Stimulated activated CD4-positive, alpha-beta T cell treated with anti-CD3 and anti-CD28 coated beads, TNF-alpha, amount 100 ng/mL, for 24 hours (primary cell): ENCODE measurements at places on chromosomes 11 and 22.

- no peak for DNase-seq
These were observed 66.6 kb upstream of the RDX start for GRCh38 chr11:110362971-110363509.

DNA sequence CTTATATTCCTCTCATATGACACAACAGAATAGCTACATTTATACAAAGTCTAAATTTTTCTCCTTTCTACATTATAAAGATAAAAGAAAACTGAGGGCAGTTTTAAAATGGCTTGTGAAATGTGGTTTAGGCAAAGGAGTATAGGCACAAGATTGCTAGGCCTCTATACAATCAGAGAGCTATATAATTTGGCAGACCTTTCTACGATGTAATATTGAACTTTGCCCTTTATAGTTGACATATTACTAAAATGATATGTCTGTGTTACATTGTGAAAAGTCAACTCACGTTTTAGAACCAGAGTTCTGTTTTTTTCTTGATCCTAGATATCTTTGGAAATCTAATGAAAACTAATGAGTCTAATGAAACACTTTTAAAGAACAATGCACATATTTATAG, 430.2 kb downstream of the DLG2 start:
- no peak for DNase-seq

GRCh38 chr22:20793748-20794649, 20.1 kb downstream of the SERPIND1 start:
- no peak for DNase-seq

DNA sequence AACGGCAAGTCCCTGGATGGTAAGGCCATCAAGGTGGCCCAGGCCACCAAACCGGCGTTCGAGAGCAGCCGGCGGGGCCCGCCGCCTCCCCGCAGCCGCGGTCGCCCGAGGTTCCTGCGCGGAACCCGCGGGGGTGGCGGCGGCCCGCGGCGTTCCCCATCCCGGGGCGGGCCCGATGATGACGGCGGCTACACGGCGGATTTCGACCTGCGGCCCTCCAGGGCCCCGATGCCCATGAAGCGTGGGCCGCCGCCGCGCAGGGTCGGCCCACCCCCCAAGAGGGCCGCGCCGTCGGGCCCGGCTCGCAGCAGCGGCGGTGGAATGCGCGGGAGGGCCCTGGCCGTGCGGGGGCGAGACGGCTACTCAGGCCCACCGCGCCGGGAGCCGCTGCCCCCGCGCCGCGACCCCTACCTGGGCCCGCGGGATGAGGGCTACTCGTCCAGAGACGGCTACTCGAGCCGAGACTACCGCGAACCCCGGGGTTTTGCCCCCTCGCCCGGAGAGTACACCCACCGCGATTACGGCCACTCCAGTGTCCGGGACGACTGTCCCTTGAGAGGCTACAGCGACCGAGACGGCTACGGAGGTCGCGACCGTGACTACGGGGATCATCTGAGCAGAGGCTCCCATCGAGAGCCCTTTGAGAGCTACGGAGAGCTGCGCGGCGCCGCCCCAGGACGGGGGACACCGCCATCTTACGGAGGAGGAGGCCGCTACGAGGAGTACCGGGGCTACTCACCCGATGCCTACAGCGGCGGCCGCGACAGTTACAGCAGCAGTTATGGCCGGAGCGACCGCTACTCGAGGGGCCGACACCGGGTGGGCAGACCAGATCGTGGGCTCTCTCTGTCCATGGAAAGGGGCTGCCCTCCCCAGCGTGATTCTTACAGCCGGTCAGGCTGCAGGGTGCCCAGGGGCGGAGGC, 792 bp downstream of the RBMXL2 start:
- no peak for DNase-seq

- no peak for DNase-seq
These were observed 37.3 kb downstream of the ABCC8 start for GRCh38 chr11:17439316-17439782.

GRCh38 chr22:18101536-18101935, 9.1 kb upstream of the TUBA8 start:
- no peak for DNase-seq

DNA sequence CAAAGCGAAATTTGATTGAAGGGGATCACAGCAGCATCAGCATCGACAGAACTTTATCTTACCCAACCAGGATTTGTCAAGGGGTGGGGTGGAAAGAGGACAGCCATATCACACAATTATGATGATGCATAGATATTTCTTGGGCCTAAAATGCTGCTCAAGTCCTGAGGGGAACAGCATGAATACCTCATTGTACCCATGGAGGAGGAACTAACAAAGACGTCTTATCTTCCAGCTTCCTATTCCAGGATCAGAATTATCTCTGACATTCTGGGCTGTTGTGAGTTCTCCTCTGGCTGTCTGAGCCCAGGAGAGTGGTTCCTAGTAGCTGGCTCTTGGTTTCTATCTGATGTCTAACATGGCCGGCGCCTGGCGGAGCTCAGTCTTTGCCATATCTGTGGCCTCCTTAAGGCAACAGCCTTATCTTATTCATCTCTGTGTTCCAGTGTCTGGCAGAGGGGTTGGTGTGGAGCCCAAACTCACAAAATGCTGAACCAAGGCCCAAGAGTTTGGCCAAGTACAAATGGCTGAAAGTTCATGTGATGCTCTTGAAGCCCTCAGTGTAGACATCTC, 68.2 kb upstream of the TIMP3 start:
- no peak for DNase-seq

DNA sequence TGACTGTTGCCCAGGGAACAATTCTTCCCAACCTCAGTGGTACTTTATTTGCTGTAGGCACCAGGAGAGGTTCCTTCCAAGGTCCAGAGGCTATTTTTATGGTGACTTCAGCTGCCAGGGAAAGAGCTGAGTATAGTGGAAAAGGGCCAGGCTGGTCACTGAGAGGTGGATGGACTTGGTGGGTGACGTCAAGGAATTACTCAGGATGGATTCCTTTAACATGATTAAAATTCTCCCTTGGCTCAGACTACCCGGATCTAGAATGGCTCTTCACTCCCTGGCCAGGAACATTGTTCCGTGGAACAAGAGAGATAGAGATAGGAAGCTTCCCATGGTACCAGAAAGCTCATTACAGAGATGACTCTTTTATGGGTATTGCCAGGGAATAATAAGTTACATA, 8.7 kb upstream of the CALCA start:
- no peak for DNase-seq

GRCh38 chr22:49724893-49725489, 102.7 kb downstream of the BRD1 start:
- peak; percentile 52 for DNase-seq

- DNase-seq: no peak
These were observed 166.9 kb downstream of the NAV2 start for GRCh38 chr11:19879307-19880087.

GRCh38 chr11:90321018-90321417, 98.2 kb upstream of the CHORDC1 start:
- DNase-seq: no peak

DNA sequence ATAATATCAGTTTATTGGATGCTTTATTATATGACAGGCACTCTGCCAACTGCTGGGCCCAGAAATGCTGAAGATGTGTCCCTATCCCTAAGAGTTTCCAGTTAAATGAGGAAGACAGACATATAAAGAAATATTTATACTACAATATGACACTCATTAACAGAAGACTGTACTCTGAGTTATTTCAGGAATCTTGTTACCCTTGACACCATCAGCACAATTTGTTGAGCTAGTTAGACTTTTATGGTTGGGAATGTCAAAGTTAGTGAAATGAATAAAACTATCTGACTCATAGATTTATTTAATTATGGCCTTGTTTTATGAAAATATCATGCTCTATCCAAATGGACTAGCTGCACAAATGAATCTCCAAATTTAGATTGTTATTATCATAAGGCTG, 25.6 kb upstream of the MSANTD4 start:
- DNase-seq: no peak

DNA sequence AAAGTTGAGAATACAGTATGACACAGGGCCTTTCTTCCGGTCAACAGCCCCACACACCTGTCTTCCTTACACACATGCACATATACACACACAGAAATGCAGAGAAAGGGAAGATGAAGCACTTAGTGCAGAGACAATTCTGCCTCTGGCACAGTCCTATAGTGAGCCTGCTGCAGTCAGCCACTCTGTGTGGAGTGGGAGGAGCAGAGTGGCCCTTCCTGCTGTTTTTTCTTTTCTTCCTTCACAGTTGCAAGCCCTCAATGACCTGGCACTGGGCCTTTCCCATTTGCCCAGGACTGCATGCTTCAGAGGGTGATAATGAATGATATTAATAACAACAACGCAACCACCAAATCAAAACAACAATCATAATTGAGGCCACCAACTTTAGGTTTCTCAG, 527.0 kb upstream of the B3GAT1 start:
- no peak for DNase-seq

GRCh38 chr22:25750569-25751173, 8.7 kb downstream of the MYO18B start:
- DNase-seq: no peak

GRCh38 chr11:1908618-1909017, 10.9 kb upstream of the TNNT3 start:
- no peak for DNase-seq

GRCh38 chr11:119691020-119691666, 37.9 kb downstream of the NECTIN1 start:
- DNase-seq: no peak

GRCh38 chr11:64206457-64207255, at the start of gene FERMT3:
FERMT3 (plus strand) TSS chr11:64206721; CDS start chr11:64207365, 644 bp downstream.
- DNase-seq: peak; percentile 88

GRCh38 chr11:804599-804964, 449 bp downstream of the PIDD1 start:
- DNase-seq: no peak

DNA sequence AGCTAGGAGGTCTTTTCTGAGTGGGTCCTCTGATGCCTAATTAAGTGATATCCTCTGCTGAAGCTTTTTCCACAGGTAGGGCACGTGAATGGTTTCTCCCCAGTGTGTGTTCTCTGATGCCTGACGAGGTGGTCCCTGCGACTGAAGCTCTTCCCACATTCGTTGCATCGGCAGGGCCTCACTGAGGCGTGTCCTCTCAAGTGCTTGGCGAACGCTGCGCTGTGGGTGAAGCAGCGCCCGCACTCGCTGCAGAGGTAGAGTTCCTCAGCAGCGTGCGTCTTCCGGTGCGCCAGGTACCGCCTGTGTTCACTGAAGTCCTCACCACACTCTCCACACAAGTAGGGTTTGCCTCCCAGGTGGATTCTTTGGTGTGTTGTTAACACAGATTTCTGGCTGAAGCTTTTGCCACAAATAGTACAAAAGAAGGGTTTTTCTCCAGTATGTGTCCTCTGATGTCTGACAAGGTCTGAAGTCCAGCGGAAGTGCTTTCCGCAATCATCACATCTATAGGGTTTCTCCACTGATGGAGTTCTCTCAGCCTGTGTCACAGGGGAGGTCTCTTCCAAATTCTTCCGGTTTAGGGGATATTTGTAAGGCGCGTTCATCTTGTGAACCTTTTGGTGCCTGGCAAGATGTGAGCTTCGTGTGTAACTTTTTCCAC, 15.3 kb downstream of the ZNF202 start:
- DNase-seq: no peak

DNA sequence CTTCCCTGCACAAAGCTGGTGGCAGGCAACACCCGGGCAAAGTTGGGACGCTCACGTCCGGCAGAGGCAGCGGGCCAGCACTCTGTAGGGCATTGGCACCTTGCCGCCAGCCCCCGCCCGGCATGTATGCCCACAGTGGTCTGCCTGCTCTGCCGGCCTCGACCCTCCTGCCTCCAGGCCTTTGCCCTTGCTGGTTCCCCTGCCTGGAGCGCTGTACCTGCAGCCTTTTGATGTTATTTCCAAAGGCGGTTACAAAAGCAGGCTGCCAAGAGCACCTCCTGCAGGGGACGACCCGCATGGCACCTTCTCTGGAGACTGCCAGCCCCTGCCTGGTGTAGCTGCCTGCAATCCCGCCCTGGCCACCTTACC, 56.5 kb upstream of the SHISAL1 start:
- no peak for DNase-seq

DNA sequence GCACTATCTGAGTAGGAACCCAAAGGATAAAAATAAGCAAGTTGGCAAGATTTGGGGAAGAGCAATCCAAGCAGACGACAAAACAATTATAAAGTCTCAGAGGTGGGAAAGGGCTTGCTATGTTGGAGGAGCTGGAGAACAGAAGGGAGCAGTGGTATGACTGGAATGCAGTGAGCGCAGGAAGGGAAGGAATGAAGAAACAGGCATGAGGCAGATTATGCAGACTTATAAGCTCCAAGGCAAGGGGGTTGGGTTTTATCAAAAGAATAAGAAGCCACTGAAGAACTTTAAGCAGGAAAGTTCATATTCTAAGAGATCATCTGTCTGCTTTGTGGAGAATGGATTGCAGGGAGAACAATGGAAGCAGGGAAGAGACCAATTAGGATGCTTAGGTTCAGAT, 31.7 kb downstream of the PGM2L1 start:
- no peak for DNase-seq

GRCh38 chr11:12200991-12201985, 90.9 kb downstream of the MICAL2 start:
- DNase-seq: no peak

DNA sequence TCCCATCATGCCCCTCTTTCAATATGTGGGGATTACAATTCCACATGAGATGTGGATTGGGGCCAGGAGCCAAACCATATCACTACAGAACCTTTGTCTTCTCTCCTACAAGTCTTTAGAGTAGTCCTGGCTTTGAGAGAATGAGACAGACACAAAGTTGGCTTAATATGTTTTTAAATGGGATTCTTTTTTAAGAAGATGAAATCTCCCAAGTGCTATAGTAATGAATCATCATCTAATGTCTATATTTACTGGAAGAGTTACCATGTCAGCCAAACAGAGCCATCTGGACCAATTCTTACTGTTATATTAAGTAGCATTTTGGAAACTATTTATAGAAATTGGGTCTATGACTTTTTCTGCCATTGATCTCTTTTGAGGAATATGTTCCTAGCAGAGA, 38.1 kb upstream of the CARD18 start:
- DNase-seq: no peak

DNA sequence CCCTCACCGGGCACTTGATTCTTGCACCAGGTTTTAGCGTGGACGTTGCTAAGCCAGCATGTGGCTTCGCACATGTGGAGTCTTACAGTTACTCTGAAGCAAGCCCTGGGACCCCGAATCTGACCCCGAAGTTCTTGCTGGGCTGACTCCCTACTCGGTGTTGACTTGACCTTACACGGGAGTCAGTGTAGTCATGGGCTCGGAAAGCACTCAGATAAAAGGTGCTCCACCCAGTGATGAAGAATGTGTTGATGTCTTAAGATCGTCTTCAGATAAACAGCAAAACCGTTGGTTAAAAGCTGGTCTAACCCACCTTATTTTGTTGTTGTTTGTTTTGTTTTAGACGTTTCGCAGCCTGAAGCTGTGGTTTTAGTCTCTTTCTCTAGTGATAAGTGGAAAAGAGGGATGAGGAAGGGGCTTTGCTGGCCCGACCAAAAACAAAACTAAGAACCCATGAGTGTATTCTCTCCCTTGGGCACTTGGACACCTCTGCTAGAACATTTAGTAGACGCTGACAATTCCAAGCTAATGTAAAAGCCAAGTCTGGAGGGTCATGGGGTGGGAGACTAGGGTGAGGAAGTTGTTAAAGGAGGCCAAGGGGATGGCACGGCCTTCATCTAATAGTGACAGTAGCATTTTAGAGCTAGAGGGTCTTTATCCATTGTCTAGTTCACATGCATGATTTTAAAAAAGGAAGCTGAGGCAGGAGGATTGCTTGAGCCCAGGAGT, 69.9 kb downstream of the BCR start:
- DNase-seq: no peak
